ENCODE measurements at places on chromosomes 1 and 21.

DNA sequence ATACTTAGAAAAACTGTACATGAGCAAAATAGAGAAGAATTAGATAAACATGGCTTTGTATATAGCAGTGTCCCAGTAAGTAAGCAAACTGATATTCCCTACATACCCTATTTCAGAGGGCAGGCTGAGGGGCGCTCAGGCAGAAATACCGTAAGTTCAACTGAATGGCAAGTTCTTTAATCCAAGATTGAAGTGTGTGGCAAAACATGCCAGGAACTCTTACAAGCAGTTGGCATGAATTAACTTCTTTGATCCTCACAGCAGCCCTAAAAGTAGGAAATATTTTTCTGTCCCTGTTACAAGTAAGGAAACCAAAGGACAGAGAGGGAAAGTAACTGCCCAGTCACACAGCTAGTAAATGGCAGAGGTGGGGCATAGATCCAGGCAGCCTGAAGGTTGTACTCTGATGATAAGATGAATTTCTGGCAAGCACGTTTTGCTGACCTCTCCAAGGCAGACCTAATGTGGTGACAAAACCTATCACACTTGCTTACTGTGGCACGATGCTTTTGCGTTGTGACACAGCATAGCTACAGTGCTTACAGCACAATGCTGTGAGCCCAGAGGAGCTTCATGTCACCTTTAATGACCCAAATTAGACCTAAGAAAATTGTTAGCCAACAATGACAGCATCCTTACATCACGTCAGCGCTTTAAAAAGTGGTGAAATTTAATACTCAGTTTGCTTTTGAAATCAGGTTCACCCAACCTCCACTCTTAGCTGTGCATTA is 35.0 kb upstream of the THEM4 start:
- DNase-seq, result no peak

- DNase-seq, result no peak
These were observed 42.6 kb upstream of the RALGPS2 start for GRCh38 chr1:178682429-178682828.

- no peak for DNase-seq
These were observed 486.6 kb downstream of the USP25 start for GRCh38 chr21:16216288-16216962.

- DNase-seq, result peak; percentile 63
These were observed 177.7 kb upstream of the EDN2 start for GRCh38 chr1:41662061-41662764.

GRCh38 chr1:218633238-218633988 is 288.3 kb downstream of the TGFB2 start:
- no peak for DNase-seq

DNA sequence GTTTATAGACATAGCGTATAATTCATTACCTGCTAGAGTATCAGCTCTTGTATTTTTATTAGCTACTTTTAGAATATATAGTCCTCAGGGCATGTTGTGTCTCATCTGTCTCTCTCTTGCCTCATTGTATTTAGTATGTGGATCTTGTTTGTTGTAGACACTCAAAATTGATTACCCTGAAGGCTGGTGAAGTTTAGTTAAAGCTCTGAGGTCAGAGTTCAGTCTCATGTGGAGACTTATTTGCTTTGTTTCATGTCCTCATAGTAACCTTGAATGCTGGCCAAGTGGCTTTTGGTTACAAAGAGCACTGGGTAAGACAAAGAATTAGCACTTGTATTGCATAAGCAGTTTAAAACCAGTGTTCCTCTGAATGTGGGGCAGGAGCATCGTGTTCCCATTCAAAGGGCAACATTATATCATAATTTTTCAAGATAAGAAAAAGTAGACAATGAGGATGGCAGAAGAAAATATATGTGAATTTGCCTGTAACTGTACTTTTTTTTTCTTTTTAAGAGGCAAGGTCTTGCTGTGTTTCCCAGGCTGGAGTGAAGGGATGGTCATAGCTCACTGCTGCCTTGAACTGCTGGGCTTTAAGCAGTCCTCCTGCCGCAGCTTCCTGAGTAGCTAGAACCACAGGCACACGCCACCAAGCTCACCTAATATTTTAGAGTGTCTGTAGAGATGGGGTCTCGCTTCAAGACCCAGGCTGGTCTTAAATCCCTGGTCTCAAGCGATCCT is 17.4 kb downstream of the CNST start:
- DNase-seq, result no peak

GRCh38 chr1:161273402-161273801 is 14.9 kb downstream of the PCP4L1 start:
- DNase-seq, result no peak

- DNase-seq, result no peak
These were observed 34.8 kb upstream of the TTC22 start for GRCh38 chr1:54835970-54836369.

DNA sequence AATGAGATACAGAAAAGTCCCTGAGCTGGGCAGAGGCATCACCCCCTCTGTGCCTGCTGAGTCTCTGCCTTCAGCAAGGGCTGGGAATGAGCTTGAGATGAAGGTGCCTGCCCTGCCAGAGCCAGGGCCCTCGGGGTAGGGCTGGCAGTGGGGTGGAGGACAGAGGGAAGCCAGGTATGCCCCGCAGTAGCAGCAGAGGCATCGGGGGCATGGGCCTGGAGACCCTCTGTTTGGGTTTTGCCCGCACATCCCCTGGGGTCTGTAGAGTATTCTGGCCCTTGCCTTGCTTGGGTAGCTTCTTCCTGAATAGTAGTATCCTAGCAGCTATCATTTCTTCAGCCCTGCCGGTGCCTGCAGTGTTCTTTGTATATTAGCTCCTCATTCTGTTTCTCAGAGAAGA is 33.0 kb downstream of the QSOX1 start:
- DNase-seq, result no peak

GRCh38 chr21:44314561-44314960 is 14.7 kb downstream of the PFKL start:
- no peak for DNase-seq

DNA sequence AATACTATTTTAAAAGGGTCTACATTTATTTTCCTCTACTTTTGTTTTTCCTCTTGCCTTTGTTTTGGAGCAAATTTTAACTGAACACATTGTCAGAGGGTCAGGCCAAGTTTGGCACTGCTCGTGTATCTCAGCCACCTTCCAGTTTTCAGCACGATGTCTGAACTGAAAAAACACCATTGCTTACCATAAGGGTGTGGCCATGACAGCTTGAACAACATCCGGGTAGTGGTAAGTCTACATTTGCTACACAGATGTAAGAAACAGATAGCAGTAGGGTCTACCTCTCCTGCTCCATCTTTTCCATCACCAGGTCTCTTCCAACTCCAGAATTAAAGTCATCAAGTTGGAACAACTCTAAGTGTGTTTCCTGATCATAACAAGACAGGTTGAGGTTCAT is 4.2 kb downstream of the HIVEP3 start:
- no peak for DNase-seq

GRCh38 chr1:178134061-178134460 is 40.2 kb downstream of the RASAL2 start:
- DNase-seq, result no peak

- no peak for DNase-seq
These were observed 2.4 kb downstream of the ATP2B4 start for GRCh38 chr1:203629016-203629506.

- DNase-seq, result no peak
These were observed 296.1 kb downstream of the CTH start for GRCh38 chr1:70707214-70707613.
